Naive thymus-derived CD8-positive, alpha-beta T cell (primary cell): ENCODE measurements at places on chromosomes 6 and 20. TPM values are rescaled to one million over a fixed set of nuclear protein-coding genes. Genes with fewer than 3 reads are reported as not detected.
A peak's percentile ranks its signal among the peaks of the same experiment; 100 is the strongest.

The ADTRP gene
- polyA plus RNA-seq = 2.3 TPM

The CDSN gene
- not detected for polyA plus RNA-seq

The OR14J1 gene
- not detected for polyA plus RNA-seq

The RAET1G gene
- polyA plus RNA-seq = not detected

DNA sequence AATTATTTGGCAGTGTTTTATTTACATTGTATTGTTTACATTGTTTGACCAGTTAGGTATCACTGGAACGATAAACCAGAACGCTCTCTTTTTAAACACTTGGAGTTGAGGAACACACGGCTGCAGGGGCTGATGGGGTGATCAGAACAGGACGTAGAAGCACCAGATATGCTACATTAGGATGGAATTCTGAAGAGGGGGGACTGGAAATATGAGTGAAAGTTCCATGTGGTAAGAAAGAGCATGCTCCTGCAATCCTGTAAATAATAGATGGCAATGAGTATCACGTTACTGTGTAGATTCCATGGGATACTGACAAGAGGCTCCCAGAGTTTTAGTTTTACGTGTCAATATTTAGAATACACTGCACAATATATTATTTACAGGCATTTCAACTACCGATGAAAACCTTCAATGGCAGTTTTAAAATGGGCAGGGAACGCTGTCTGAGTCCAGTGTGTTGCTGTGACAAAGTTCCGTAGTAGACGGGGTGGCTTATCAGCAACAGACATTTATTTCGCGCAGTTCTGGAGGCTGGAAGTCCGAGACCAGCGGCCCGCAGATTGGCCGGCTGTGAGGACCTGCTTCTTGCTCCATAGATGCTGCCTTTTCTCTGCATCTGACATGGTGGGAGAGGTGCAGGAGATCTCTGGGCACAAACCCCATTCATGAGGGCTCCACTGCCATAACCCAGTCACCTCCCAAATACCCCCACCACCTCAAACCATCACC lies 43.1 kb downstream of the SYNJ2 start:
- no peaks in the 10 kb centered on the region for H3K36me3 ChIP-seq
- H3K4me3 ChIP-seq = no peak overlapping the region
- peak overlapping the region; percentile 21 for H3K27ac ChIP-seq
- DNase-seq = no peak
- no peaks in the 10 kb centered on the region for H3K27me3 ChIP-seq

DNA sequence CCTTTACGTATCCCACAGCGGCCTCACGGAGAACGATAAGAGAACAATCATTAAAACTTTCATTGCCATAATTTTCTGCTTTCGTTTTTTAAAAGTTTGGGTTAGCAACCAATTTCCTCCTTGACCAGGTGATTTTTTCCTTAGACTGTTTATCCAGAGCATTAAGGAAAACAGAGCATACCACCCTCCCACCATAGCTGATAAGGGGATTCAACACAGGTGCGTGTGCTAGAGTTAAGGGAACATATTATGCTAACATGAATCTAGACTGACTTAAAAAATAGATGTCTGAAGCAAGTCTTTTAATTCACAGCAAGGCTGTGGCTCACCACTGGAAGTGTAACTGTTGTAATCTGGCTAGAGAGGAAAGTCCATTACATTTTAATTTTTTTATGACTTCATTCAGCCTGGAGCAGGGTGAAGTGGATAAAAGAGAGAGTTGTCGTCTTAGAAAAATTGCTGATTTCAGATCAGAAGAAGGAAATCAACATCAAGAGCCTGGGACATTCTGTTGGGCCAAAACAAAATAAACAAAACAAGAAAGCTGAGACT lies 5.5 kb upstream of the SLC22A2 start:
- H3K27ac ChIP-seq = no peak overlapping the region
- H3K27me3 ChIP-seq = peaks cover 4% of the 10 kb centered on the region
- DNase-seq = no peak
- peaks cover 7% of the 10 kb centered on the region for H3K4me1 ChIP-seq
- H3K4me3 ChIP-seq = no peak overlapping the region

- no peak overlapping the region for H3K27ac ChIP-seq
- peaks cover 17% of the 10 kb centered on the region for H3K4me1 ChIP-seq
- no peak for DNase-seq
- no peak overlapping the region for H3K4me3 ChIP-seq
Measured at GRCh38 chr6:69861986-69862385, 4.4 kb upstream of the COL19A1 start.

DNA sequence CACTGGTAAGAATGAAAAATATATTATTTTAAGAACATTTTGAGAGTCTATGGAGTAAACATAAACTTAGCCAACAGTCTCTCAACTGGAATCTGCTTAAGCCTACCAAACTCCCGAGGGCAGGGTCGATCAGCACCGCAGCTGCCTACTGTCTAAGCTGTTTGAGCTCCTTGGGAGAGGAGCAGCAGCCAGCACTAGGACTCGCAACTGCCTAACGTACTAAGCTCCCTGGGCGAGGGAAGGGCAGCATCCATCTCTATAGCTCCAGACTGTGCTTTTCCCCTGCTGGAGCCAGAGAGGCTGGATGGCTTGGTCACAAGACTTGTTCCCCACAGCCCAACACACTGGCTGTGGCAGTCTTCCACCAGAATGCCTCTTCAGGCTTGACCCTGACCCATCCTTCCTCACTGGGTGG lies 96.4 kb downstream of the MOXD1 start:
- peaks cover 14% of the 10 kb centered on the region for H3K36me3 ChIP-seq
- no peak overlapping the region for H3K27ac ChIP-seq
- no peaks in the 10 kb centered on the region for H3K4me1 ChIP-seq
- peaks cover 6% of the 10 kb centered on the region for H3K27me3 ChIP-seq
- DNase-seq = no peak

- H3K4me3 ChIP-seq = no peak overlapping the region
- peaks cover 19% of the 10 kb centered on the region for H3K27me3 ChIP-seq
- no peak for DNase-seq
- no peaks in the 10 kb centered on the region for H3K36me3 ChIP-seq
- no peak overlapping the region for H3K27ac ChIP-seq
Measured at GRCh38 chr20:1982686-1983085, 11.2 kb downstream of the PDYN start.

- DNase-seq = no peak
- no peaks in the 10 kb centered on the region for H3K36me3 ChIP-seq
- peaks cover 15% of the 10 kb centered on the region for H3K27me3 ChIP-seq
- H3K4me1 ChIP-seq = peaks cover 3% of the 10 kb centered on the region
- H3K27ac ChIP-seq = no peak overlapping the region
Measured at GRCh38 chr6:40244699-40245098, 310.4 kb upstream of the MOCS1 start.

DNA sequence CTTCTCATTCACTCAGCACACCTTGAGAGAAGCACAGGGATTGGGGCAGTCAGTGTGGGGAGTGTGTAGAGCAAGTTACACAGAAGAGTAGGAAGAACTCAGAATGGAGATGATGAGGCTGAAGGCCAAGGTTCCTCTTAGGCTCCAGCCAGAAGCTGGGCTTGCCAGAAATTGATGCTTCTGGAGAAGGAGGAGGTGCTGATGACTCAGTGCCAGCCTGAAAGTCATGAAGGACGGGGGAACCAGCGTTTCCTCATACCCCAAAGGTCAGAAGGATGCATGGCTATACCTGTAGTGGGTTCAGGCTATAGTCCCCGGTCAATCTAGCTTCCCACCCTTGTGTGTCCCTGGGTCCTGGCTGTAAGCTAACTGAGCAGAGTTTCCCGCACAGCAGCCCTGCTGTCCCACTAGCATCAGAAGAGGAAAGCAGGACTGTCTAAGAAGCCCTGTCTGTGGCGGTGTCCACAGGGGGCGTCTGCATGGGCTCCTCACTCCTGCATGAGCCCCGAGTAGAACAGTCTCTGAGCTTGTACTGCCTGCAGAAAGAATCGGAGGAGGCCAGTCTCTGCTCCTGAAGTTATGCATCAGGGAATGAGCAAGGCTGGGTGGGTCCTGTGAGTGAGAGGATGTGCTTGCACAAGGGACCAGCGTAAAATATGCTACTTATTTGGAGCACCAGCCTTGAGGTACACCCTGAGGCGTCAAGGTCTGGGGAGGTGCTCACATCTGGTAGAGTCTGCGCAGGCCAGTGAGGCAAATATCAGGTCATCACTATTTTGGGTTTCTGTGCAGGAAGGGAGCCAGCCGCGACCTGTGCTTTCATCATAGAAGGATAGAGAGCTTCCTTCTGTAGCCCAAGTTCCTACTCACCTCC lies 148.5 kb downstream of the MRPL14 start:
- no peaks in the 10 kb centered on the region for H3K4me1 ChIP-seq
- H3K36me3 ChIP-seq = peaks cover 10% of the 10 kb centered on the region
- no peak overlapping the region for H3K4me3 ChIP-seq
- DNase-seq = no peak
